ENCODE measurements at places on chromosomes 16 and 17.
A peak's percentile ranks its signal among the peaks of the same experiment; 100 is the strongest.

DNA sequence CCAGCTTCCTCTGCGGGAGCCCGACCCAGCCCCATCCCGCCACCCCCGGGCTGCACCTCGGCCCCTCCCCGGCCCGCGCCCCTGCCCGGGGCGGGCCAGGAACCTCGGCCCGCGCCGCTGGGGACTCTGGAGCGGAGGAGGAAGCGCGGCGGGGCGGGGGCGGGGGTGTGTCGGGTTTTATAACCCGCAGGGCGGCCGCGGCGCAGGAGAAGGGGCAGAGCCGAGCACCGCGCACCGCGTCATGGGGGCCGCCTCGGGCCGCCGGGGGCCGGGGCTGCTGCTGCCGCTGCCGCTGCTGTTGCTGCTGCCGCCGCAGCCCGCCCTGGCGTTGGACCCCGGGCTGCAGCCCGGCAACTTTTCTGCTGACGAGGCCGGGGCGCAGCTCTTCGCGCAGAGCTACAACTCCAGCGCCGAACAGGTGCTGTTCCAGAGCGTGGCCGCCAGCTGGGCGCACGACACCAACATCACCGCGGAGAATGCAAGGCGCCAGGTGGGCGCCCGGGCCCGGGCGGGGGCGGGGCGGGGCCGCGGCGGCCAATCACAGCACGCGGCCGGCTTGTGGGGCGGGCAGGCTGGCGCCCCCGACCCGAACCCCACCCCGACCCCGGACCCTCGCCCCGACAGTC, at the start of gene ACE:
Gene ACE (plus strand): TSS at position 208 of the 626 bp plus-strand sequence. CDS start 34 bp downstream, at position 242.
- peak; percentile 74 for DNase-seq

- no peak for DNase-seq
Measured at GRCh38 chr16:16992975-16993765, 477.6 kb downstream of the XYLT1 start.

- DNase-seq: no peak
Measured at GRCh38 chr16:68003031-68003430, 3.7 kb upstream of the DPEP2 start.

DNA sequence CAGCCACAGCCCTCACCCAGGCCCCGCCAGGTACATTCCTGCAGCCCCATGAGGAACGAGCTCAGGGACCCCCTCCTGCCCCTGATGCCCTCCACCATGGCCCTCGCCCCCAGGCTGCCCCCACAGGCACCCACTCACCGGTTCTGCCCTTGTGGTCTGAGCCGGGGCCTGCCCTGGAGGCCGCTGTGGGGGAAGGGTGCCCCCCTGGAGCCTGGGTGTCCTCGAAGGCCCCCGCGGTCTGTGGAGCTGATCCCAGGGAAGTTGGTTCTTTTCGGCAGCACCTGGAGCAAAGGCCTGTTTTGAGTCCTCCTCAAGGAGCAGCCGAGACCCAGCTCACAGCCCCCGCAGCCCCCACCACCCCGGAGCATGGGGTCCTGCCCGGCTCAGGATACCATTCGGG, 2.4 kb downstream of the PABPN1L start:
- DNase-seq: no peak

DNA sequence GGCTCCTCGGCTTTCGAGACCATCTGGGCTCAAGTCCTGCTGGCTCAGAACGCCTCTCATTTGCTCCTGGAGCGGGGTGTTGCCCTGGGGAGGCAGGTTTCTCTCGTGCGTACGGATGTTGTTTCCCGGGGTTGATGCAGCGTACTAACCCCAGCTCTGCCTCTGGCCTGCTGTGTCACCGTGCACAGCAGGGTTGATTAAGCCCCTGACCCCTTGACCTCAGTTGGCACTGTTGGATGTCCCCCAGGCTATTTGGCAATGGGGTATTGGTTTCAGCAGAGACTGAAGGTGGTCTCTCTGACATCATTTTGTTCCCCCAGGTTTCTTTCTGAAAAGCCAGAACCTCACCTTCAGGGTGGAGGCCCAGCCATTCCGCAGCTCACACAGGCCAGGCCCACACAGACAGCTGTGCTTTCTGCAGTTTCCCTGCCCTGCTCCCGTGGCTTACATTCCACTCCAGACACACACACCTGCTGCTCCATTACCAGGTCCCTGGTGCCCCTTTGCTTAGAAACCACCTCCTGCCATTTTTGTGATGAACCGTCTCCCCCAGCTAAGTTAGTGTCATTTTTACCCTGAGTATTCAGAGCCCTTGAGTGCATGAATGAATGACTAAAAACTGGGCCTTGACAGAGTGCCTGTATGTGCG, 233.5 kb downstream of the CCDC182 start:
- DNase-seq: no peak

DNA sequence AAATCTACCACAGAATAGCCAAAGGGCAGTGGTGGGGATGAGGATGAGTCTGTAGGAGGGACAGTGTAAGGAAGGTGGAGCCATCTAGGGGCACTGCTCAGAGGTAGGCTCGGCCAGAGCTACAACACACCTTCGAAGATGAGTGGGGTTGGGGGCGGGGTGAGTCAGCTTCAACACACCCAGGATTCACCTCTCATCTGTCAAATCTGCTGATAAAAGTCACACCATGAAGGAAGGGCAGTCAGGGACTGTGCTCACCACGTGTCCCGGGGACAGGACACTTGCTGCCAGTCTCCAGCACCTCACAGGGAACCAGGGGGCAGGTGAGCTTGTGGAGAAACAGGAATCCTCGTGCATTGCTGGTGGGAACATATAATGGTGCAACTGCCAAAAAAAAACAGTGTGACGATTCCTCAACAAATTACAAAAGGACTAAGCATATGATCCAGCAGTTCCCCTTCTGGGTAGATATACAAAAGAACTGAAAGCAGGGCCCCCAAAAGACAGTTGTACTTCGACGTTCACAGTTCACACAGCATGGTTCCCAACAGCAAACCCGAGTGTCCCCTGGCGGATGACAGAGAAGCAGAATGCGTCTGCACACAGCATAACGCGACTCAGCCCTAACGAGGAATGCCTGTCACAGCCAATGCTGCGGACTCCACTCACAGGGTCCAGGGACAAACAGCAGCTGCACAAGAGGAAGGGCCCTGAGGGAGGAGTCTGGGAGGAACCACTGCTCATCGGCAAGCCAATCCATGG, 133.1 kb downstream of the ANKRD11 start:
- DNase-seq: no peak

DNA sequence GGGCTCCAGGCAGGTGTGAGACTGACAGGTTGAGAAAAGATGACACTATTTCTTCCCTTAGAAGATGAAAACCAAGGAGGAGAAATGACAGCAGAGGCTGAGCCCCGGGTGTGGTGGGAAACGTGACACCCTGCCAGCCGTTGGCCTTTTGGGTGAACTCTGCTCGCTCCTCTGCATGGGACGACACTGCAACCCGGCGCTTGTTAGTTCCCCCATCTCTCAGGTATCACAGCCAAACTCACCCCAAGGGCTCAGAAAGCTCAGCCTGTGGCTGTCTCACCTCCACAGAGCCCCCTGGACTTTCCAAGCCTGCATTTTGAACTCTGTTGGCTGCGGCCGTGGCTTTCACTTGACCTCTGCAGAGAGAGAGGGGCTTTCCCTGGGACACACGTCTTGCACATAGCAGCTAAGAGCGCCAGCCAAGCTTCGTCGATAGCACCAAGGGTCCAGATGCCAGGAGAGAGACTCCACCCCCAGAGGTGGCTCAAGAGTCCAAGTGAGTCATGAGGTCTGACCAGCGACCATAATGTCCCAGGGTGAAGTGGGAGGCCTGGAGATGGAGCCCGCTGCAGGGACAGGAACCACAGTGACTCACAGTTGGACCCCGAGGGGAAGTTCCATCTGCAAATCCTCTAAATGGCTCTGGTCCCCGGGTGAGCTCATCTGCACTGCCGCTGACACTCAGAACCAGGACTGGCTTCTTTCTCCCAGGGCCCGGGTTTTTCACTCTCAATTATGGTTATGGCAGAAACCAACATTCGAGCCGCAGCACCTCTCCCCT, 301.9 kb downstream of the SOX9 start:
- DNase-seq: no peak

- no peak for DNase-seq
Measured at GRCh38 chr16:85761861-85762260, 11.0 kb upstream of the C16orf74 start.

DNA sequence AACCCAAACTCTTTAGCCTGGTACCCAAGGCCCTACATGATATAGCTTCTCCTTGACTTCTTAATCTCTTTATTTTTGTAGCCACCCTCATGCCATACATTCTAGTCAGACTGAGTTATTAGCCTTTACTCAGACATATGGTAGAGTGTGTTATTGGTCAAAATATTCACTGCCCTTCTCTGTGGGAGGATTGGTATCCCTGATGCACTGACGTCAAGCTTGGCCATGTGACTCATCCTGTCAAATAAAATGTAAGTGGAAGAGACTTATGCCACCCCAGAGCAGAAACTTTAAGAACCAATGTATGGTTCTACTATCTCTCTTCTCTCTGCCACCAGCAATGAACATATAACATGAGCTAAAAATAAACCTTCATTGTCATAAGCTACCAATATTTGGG, 12.2 kb upstream of the BEAN1 start:
- no peak for DNase-seq

- DNase-seq: no peak
Measured at GRCh38 chr17:47888293-47888692, 7.7 kb upstream of the SP2 start.

GRCh38 chr17:74767111-74767516, 9.0 kb downstream of the NAT9 start:
- no peak for DNase-seq

DNA sequence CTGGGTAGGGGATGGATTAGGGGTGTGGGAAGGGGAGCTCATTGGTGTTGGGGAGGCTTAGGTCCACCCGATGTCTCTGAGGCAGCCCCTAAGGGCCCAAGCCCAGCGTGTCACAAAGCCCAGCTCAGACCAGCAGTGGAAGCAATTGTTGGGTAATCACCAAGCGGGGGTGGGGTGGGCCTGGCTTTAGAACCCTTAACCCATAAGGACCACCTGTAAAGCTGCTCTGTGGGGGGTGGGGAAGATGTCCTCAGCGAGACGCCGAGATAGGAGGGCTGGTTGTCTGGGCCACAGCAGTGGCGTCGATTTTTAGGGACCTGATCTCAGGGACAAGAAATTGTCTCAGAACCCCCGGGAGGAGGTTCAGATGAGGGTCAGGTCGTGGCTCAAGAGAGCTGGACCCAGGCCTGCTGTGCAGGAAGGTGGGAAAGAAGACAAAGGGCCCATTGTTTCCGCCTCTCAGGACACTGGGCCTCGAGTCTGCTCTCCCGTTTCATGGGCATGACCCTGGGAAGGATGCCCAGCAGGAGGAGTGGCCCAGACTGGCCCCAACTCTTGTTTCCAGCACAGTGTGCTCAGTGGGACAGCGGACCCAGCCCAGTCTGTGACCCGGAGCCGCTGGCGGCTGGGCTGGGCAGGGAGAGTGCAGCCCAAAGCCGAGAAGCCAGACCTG, 15.9 kb downstream of the ST6GALNAC2 start:
- no peak for DNase-seq

DNA sequence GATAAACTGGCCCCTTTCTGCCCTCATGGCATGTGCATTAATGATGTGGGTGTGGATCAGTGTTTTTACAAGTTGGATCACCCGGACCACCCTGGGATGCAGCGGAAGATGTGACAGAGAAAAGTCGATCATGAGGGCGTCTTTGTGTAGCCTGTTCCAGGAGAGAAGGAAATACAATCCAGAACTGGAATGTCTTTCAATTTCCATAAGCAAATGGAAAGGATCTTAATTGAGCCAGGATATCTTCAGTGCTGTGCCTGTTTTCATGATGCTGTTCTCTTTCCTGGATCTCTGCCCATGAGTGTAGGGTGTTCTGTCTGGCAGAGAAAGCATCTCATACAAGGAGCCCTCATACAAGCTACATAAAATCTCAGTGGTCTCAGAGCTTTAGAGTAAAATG, 481.4 kb downstream of the XYLT1 start:
- DNase-seq: no peak

GRCh38 chr16:75097941-75098901, 18.4 kb downstream of the LDHD start:
- DNase-seq: no peak

GRCh38 chr16:78742501-78743283, 643.2 kb downstream of the WWOX start:
- no peak for DNase-seq

- DNase-seq: no peak
Measured at GRCh38 chr17:75774991-75775668, 9.5 kb upstream of the UNK start.

DNA sequence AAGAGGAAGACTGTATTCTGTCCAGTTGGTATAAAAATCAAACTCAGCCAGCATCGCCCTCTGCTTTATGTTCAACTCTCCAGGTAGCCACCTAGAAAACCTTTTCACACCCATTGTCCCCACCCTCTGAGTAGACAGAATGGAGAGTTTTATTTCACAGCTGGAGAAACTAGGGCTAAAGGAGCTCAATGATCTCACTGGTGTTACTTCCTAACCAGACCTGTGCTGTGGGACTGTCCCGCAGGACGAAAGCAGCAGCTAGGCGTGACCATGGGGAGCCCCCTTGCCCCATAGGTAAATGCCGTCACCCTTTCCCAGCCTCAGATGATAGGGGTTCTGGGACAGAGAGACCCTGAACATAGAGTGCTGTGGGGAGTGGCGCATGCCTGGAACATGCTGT, 67.7 kb downstream of the CYLD start:
- DNase-seq: no peak

DNA sequence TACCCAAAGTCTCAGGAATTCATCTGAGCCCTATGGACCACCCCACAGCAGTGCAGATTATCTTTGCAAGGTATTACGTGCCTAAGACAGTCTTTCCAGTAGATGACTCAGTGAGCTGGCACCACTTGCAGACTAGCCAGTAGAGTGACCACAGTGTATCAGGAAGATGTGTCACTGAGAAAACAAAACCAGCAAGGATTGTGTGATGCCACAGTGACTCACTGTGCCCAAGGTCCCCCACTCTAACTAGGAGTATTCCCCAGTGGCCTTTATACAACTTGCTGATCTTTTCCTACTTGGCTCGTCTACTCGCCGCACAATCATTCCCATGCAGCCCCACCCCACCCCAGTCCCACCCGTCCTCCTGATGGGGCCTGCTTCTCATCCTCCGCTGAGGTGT, 26.8 kb upstream of the PRKCA start:
- no peak for DNase-seq

GRCh38 chr17:17682293-17682736, 1.1 kb downstream of the RAI1 start:
- peak; percentile 22 for DNase-seq

DNA sequence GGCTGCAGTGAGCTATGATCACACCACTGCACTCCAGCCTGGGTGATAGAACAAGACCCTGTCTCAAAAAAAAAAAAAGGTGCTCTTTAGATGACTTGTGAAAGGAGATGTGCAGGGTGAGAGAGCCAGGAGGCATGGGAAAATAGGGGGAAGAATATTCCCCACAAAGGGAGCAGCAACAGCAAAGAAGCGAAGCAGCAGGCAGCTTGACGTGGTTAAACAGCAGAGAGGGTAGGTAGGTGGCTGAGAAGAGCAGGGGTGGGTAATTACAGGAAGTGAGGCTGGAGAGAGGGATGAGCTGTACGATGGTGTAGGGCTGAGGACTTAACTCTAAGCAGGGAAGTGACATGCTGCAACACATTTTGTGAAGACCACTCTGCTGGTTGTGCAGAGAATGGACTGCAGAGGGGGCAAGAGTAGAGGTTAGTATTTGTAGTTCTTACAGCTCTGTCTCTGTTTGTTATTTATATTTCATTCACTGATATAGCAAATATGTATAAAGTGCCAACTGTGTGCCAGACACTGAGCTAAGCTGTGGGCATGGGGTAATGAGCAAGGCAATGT, 1.6 kb downstream of the HEATR3 start:
- DNase-seq: peak; percentile 8
